ENCODE measurements at places on chromosomes 7 and 10.
A peak's percentile ranks its signal among the peaks of the same experiment; 100 is the strongest.

DNA sequence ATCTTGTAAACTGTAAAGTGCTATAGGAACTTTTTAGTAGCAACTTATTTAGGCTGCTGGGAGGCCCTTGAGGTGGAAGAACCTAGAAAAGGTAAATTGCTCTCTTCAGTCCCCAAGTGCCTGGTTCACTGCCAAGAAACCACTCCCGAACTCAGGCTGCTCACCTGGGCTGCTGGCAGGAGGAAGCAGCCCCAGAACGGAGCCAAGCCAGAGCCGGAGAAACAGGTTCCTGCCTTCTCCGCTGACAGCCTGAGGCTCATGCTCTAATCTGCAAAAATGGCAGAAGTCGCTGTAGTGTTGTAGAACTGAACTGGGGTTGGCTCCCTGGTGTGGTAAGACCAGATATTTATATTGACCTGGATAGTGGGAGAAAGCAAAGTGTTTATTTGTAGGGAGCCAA is 136.0 kb downstream of the CUL2 start:
- DNase-seq: no peak

DNA sequence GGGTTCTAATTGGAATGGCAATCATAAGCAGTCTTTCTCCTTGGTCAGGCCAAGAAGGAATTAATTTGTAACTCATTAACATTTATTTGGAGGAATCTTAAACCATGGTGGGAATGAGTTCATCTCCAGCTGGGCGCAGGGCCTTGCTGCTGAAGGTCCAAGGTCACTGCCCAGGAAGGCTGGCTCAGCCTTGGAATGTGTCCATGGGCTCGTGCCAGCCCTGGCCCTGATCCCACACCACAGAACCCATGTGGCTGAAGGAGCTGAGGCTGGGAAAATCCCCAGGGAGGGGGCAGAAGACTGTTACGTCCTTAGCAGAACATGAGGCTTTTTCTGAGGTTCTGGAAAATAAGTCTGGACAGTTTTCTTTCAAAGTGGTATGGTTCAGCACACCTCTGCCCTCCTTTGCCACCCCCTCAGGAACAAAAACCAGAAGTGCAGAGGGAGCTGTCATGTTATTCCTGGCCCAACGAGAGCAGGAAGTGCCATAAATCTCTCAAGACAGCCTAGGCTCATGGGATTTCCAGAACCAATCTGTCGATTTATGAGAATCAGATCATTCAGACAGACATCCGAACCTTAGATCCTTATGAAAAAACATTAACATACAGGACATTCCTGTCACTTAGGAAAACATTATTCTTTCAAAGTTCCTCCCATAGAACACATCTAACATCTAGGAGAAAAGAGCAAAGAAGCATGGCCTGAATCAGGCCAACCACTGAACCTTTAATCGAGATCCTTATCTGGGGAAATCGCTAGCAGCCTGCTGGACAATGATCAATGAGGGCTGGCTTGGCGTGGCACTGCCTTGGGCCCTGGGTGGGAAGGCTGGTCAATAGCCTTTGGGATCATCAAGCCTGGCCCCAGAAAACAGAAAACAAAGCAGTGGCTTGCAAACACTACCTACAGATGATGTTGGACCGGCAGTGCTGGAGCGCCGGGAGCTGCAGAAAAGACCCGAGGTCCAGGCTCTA is 134.3 kb downstream of the TAX1BP1 start:
- peak; percentile 41 for DNase-seq

DNA sequence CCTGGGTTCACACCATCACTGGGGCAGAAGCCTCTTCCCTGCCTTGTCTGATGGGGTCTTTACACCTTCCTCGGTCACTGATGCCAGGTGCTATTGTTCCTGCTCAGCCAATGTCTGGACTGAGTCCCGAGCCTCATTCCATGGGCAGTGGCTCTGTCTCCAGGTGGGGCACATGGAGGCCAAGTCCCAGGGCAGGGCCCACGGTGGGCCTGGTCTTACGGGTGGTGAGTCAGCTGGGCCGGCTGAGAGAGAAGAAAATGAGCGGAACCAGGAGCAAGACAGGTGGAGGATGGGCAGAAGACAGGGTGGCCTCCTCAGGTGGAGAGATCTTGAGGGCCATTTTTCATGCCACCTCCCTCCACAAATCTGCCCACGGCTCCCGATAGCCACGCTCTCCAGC is 131.7 kb upstream of the FAM20C start:
- no peak for DNase-seq

DNA sequence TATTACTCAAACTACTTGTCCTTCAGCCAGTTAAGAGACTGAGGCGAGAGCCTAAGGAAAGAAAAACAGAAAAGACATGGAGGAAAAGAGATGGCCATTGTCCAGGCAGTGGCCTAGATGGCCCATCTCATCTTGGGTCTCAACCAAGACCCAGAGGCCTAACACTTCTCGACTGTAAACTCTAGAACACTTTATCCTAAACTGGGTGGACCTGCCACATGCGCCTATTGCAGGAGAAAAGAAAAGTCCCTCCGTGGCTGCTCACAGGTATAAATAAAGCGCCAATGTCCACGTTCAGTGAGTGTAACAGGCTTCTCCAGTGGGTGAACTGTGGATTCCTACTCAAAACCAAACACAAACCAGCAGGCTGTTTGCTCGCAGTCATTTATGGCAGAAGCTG is 92.7 kb upstream of the DDC start:
- no peak for DNase-seq

DNA sequence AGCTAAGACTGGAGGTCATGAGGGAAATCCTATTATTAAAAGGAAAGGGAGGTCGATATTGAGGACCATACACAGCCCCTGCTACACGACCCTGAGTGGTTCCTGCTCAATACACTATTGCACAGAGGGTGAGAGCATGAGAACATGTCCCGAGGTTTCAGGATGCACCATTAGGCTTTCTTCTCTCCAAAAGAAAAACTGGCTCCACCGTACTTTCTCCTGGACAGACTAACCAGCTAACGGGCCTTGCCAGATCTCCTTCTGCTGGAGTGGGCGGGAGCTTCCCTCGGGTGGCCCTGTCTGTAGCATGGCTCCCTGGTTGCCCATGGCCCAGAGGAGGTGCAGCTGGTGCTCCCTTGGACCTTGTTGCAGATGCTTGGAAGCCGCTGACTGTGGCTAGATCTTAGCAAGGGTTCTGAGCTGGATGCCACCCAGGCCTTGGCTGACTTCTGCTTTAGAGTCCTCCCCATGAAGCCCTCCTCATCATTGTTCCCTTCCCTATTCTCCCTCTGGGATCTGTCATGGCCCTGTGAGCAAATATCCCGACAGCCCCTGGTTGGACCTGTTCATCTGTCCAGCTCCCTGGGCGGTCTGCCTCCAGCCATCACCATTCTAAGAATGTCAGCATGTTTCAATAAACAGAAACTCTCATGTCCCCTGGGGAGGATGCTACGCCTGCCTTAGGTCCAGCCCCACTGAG is 52.9 kb upstream of the SHH start:
- no peak for DNase-seq

GRCh38 chr10:45375716-45376231 is 1.8 kb downstream of the ALOX5 start:
- DNase-seq: no peak

- DNase-seq: no peak
Observed at GRCh38 chr7:157670490-157671357, 333.9 kb downstream of the DNAJB6 start.

- DNase-seq: no peak
Observed at GRCh38 chr7:112594397-112594796, 113.6 kb downstream of the LSMEM1 start.

GRCh38 chr7:24725554-24726241 is 31.6 kb downstream of the GSDME start:
- DNase-seq: peak; percentile 59
